ENCODE measurements at places on chromosomes 16 and 17. TPM values are rescaled to one million over a fixed set of nuclear protein-coding genes. Genes with fewer than 3 reads are reported as not detected.

- no peak overlapping the region for H3K27ac ChIP-seq
- no peaks in the 10 kb centered on the region for H3K36me3 ChIP-seq
Measured at GRCh38 chr17:7332111-7332510, 3.0 kb upstream of the NEURL4 start.

DNA sequence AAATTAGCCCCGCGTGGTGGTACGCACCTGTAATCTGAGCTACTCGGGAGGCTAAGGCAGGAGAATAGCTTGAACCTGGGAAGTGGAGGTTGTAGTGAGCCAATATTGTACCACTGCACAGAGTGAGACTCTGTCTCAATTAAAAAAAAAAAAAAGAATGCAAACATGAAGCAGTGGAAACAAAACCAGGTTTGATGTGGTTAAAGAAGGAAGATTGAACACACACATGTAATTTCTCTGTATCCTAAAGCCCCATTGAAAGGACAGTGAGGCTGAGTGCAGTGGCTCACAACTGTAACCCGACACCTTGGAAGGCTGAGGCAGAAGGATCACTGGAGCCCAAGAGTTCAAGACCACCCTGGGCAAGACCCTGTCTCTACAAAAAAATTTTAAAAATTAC is 26.5 kb upstream of the SBK1 start:
- H3K36me3 ChIP-seq: no peaks in the 10 kb centered on the region
- H3K27ac ChIP-seq: no peak overlapping the region
- H3K27me3 ChIP-seq: peaks cover 26% of the 10 kb centered on the region
- H3K4me1 ChIP-seq: no peaks in the 10 kb centered on the region
- no peak for DNase-seq
- no peak overlapping the region for H3K4me3 ChIP-seq

DNA sequence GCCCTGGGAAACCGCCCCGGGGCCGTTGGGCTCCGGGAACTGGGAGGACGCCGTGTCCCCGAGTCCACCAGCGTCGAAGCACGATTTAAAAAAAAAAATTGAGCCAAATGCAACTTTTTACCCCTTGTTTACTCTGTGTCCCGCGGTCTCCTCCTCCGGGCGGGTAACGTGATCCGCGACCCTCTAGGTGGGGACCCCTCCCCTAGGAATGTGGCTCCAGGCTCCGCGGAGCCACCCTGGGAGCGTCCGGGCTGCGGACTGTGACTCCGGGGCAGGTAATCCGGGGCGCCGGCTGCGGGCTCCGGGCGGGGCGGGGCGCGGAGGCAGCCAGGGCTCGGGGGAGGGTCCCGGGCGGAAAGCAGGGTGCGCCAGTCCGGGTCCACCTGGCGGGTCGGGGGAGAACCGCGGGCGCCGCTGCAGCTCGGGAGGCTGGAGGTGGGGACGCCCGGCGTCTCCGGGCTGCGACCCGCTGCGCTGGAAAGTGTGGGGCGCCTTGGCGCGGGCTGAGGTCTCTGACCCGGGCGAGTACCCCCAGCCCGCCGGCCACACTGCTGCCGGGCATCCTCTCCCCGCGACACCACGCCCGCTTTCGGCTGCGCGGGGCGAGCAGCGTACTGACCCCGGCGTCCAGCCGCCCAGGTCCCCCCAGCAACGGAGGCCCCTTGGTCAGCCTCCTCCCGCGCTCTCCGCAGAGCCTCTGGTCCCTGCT is 852 bp upstream of the HELZ start:
- peak overlapping the region; percentile 95 for H3K4me3 ChIP-seq
- H3K27ac ChIP-seq: peak overlapping the region; percentile 90
- no peaks in the 10 kb centered on the region for H3K36me3 ChIP-seq
- peaks cover 11% of the 10 kb centered on the region for H3K4me1 ChIP-seq
- H3K27me3 ChIP-seq: no peaks in the 10 kb centered on the region

DNA sequence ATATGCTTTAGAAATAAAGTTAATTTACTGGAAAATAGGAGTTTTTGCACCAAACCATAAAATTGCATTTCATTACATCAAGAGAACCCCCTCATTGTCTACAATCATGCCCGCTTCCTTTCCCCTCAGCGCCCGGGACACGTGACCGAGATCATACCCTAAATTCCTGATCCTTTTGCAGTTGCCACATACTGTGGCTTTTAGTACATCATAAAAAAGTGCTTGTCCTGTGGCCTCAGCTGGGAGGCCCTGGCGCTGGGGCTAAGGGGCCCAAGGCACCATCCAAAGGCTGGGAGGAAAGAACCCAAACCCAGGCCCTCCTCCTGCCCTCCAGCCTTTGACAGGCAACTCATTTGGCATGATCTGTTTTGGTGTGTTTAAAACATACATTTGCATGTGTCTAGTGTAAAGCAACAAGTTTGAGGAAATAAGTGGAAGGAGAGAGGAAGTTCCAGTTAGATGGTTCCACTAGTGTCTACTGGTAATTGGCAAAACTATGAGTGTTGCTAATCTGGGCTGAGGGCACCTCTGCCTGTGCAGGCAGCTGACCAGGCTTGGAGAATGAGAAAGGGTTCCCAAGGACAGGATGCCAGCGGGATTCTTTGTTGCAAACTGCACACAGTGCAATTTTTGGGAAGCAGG is 6.0 kb downstream of the CDK5R1 start:
- H3K4me1 ChIP-seq: peaks cover 15% of the 10 kb centered on the region
- no peaks in the 10 kb centered on the region for H3K27me3 ChIP-seq

DNA sequence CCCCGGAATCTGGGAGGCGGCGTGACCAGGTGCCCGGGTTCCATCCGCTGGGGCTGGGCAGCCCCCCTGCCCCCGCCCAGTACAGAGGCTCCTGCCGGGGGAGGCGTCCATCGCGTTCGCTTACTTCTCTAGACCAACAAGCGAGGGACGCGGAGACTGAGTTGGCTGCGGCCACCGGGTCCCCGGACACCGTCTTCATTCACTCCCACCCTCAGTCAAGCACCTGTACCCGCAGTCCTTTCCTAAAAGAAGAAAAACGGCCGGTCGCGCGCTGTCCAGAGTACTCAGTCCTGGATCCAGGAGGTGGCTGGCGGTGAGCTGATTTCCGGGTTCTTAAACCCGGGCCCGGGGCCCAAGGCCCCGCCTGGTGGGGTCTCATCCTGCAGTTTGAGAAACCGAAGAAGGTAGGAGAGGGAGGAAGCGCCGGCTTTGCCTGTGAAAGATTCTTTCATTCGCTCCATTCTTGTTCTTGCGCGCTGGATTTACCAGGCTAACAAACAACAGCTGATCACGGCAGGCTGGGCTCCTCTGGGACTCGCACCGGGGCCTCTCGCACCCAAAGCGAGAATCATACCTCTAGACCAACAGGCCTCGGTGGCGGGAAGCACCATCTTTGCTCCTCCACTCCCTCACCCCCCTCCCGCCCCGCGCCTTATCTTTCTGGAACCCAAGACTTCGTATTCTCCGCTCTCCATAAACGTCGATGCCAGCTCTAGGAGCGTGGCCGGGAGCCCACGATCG is 17.4 kb upstream of the OR1F1 start:
- H3K27me3 ChIP-seq: peaks cover 6% of the 10 kb centered on the region
- H3K4me1 ChIP-seq: no peaks in the 10 kb centered on the region
- H3K36me3 ChIP-seq: no peaks in the 10 kb centered on the region

- H3K4me1 ChIP-seq: peaks cover 3% of the 10 kb centered on the region
- peaks cover 11% of the 10 kb centered on the region for H3K27me3 ChIP-seq
- DNase-seq: peak; percentile 69
- H3K36me3 ChIP-seq: no peaks in the 10 kb centered on the region
- H3K4me3 ChIP-seq: peak overlapping the region; percentile 48
Measured at GRCh38 chr17:70168044-70168976, 1.0 kb upstream of the KCNJ2 start.

SLC16A11 gene
- not detected for total RNA-seq

TXNL4B gene
- total RNA-seq: 16.2 TPM

PMFBP1 gene
- total RNA-seq: 1.2 TPM

MILR1 gene
- total RNA-seq: 27.0 TPM

PRCD gene
- 15.9 TPM for total RNA-seq

DEXI gene
- 96.3 TPM for total RNA-seq
